ENCODE measurements at places on chromosomes 13 and 19.
A peak's percentile ranks its signal among the peaks of the same experiment; 100 is the strongest.

- no peak for DNase-seq
These were observed 26.1 kb downstream of the TJP3 start for GRCh38 chr19:3734310-3734600.

DNA sequence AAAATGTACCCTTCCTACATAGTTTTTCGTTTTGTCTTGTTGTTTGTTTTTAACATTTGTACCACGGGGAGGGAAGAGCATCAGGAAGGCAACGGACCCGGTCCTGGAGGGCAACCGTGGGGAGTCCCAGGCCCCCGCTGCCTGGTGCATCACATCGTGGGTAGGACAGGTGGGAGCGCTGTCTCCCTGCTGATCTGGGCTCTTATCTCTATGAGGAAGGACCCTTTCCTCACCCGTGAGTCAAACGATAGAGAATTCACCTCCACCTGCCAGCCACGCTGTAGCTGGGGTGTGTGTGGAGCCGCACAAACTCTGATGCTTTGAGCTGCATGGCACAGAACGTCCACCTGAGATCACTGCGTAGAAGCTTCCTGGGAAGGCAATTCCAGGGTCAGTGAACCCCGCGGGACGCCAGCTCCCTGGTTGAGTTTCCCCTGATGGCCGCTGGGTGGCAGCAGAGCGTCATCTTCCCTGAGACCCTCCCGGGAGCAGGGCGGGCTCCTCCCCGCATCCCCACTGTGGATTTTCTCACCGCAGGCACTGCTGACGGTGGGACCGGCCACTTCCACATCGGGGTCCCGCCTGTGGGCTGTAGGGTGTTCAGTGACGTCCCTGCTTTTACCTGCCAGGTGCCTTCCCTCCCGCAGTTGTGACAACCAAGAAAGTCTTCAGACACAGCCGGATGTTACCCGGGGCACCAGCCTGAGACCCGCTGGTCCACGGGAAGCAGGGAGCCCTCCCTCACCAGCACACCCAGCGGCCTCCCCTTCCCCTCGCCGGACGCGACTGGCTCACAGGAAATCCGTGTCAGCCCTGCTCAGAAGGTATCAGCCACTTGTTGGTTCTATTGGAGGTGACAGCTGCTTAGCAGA is 54.7 kb downstream of the ZNF787 start:
- DNase-seq: peak; percentile 15

- peak; percentile 61 for DNase-seq
These were observed 5.7 kb downstream of the SHISA7 start for GRCh38 chr19:55437410-55437809.

DNA sequence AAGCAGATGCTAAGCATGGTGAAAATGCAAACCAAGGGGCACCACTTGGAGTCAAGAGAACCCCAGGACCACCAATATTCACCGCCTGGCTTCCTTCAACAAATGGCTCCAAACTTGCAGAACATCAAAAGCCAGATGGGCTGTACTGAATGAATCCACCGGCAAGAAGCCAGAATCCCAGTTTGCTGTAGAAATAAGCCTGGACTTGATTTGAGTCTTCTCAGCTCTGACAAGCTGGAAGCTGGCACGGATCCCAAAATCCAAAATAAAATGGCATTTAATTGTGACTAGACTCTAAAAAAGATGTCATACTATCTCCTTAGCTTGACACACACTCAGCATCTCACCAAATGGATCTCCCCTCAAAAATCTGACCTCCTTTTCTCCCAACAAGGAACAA is 11.9 kb downstream of the EFNB2 start:
- no peak for DNase-seq

GRCh38 chr13:28984825-28985224 is 164.7 kb downstream of the MTUS2 start:
- no peak for DNase-seq

DNA sequence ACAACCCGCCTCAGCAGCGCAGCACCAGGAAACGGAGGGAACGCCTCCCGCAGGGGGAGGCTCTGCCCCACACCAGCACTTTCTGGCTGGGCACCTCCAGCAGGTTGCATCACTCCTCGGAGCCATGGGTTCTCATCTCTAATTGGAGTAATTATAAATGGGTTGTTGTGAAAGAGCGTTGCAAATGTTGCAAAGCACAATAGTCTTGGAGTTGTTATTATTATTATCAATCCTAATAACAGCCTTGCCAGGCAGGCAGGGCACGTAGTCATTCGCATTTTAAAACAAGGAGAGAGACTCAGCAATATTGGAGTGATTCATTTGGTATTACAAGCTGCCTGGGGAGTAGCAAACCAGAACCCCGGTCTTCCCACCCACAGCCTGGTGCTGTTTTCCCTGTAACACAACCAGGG is 108.6 kb upstream of the GJB6 start:
- no peak for DNase-seq

GRCh38 chr19:29092712-29093552 is 120.0 kb downstream of the UQCRFS1 start:
- DNase-seq: no peak

GRCh38 chr19:2554856-2555255 is 78.9 kb downstream of the GADD45B start:
- no peak for DNase-seq

DNA sequence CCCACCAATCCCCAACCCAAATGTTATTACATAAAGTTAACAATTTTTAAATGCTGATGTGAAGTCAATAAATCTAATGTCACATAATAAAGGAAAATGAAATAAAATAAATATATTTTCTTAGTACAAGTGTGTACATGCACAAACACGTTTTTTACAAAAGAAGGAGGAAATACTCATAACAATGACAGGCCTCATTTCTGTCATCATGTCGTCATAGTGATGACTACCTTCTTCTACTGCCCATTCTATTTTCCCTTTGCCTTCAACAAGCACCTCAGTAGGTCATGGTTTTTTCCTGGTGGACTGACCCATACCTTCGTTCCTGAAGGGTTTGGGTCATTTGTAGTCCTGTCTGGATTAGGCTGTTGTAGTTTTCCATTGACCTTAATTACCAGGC is 185.3 kb upstream of the IPO5 start:
- no peak for DNase-seq

DNA sequence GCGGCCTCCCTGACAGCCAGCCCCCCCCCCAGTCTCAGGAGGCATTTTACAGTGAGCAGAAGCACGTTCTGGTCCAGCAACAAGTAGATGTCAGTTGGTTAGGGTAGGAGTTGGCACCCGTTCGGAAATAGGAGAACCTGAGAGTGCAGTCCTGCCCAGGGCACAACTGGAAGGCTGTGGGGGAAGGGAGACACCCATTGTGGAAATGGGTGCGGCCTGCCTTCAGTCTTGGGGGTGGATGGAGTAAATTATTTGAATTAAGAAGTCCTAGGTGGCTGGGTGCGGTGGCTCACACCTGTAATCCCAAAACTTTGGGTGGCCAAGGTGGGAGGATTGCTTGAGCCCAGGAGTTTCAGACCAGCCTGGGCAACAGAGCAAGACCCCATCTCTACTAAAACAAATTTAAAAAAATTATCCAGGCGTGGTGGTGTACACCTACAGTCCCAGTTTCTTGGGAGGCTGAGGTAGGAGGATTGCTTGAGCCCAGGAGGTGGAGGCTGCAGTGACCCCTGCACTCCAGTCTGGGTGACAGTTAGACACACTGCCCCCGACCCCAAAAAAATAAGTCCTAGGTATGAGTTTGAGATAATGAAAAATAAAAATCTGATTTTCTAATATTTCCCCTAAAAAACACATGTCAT is 1.2 kb downstream of the CIRBP start:
- DNase-seq: no peak

- no peak for DNase-seq
These were observed 521.5 kb downstream of the SLITRK6 start for GRCh38 chr13:85277748-85278147.

GRCh38 chr19:32349051-32349450 is 3.6 kb downstream of the ZNF507 start:
- no peak for DNase-seq

GRCh38 chr13:30671271-30671815 is 53.6 kb downstream of the USPL1 start:
- DNase-seq: no peak

GRCh38 chr13:101627556-101627943 is 175.1 kb downstream of the ITGBL1 start:
- no peak for DNase-seq

DNA sequence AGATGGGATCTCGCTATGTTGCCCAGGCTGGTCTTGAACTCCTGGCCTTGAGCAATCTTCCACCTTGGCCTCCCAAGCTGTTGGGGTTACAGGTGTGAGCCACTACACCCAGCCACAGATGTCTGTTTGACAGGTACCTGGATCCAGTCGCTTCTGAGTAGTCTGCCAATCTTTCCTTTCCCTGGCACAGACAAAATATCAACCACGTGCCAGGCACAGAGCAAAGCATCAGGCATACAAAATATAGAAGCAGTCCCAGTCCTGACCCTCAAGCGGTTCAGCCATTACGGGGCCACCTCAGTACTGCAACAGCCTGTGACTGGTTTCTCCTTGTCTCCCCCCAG is 3.8 kb downstream of the ELAVL1 start:
- DNase-seq: no peak

DNA sequence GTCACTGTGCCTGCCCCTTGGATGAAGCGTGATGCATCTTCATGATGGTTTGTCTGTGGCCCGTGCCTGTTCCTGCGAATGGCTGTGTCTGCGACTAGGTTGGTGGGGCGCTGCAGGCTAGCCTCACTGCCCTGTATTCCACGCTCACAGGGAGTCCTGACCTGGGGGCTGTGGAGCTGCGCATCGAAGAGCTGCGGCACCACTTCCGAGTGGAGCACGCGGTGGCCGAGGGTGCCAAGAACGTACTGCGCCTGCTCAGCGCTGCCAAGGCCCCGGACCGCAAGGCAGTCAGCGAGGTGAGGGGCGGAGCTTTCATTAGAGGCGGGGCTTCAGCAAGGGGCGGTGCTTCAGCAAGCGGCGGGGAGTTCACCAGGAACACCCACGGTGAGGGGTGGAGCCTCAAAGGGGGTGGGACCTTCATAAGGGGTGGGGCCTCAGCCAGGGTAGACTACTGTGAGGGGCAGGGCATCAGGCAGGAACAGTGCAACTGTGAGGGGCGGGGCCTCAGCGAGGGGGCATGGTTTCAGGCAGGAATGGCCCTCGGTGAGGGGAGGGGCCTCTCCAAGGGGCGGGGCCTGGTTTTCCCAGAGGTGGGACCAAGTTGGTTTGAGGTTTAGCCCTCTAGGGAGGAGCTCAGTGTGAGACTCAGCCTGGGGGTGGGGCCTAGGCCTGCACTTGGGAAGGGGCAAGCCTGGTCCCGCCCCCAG is 17.2 kb downstream of the PKN1 start:
- DNase-seq: peak; percentile 87

- DNase-seq: no peak
These were observed 10.6 kb downstream of the ERVV-2 start for GRCh38 chr19:53055117-53055516.

DNA sequence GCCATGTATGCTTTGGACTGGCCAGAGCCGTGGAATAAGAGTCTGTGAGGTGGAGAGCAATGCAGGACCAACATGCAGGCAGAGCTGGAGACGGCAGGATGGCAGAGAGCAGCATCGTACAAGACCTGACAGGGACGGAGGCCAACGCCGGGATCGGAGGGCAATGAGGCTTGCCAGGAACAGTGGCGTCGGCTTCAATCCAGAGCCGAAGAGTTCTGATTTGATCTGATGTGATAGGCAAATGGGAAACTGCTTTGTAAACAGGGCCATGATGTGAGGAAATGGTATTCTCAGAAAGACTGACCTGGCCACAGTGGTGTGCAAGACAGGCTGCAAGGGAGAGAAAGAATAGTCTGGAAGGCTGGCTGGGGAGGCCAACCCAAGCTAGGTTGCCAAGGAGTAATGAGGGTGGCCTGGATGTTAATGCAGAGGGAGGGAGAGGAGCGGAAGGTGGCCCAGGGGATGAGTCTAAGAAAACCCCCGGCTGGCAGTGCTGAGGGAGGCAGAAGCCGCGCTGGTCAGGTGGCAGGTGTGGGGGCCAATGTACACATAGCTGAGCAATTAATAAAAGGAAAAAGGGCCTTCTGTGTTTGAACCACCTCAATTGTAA is 26.7 kb downstream of the RCBTB2 start:
- no peak for DNase-seq

DNA sequence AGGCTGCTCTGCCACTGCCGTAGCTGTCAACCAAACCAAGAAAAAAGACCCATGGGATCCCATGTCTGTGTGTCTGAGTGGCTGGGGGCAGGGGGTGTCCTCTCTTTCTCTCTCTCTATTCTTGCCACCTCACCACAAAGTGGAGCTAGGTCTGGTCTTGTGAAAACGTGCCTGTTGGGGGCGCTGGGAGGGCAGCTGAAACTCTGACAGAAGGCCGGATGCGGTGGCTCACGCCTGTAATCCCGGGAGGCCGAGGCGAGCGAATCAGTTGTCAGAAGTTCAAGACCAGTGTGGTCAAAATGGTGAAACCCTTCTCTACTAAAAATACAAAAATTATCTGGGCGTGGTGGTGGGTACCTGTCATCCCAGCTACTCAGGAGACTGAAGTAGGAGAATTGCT is 29.2 kb downstream of the ZNF146 start:
- DNase-seq: no peak

DNA sequence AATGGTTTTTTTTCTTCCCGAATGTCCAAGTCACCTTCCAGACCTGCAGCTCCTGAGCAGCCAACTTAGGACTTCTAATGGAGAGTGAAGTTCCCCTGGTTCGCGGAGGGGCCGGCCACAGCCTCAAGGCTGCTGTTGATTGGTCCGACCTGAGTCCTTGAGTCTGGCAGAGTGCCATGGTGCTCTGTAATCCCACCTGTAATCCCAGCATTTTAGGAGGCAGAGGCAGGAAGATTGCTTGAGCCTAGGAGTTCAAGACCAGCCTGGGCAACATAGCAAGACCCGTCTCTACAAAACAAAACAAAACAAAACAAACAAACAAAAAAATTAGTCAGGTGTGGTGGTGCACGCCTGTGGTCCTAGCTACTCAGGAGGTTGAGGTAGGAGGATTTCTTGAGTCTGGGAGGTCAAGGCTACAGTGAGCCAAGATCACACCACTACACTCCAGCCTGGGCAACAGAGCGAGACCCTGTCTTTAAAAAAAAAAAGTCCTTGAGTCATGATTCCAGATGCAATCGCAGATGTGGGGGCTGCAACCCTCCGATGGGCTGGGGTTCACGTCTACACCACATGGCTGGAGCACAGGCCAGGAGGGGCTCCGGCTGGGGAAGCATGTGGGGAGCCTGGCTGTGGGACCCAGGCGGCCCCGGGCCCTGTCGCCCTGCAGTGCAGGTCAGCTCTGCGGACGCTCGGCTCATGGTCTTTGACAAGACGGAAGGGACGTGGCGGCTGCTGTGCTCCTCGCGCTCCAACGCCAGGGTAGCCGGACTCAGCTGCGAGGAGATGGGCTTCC is 17.7 kb downstream of the HPN start:
- no peak for DNase-seq

DNA sequence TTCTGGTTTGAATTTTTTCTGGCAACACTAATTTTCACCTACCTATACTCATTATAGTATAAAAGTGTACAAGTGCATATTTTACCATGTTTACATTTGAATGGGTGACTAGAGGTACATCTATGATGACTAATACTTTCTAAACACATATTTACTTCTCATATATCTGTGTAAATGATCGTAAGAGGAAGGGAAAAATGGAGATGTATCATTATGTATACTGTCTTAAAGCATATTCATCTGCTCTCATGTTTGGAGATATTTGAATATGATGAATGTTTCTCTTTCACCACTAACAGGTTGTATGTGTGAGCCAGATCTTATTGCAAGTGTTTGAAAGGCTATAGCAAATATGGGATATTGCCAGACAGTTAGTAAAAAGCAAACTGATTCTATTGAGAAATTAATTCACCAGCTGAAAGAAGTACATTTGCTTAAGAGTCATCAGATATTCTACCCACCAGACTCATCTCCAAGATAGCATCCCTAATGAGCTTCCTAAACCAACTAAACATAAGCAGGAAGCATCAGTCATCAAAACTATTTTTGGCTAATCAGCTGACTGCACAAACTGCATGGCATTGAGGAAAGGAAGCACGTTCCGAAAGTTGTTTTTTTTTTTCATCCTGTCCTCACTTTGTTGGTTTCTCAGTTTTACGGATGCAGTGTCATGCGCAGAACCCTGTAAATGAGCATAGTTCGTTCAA is 738.2 kb downstream of the GPC5 start:
- no peak for DNase-seq

All from NT2/D1 (cell line).